ENCODE measurements at places on chromosomes 6 and 20.

DNA sequence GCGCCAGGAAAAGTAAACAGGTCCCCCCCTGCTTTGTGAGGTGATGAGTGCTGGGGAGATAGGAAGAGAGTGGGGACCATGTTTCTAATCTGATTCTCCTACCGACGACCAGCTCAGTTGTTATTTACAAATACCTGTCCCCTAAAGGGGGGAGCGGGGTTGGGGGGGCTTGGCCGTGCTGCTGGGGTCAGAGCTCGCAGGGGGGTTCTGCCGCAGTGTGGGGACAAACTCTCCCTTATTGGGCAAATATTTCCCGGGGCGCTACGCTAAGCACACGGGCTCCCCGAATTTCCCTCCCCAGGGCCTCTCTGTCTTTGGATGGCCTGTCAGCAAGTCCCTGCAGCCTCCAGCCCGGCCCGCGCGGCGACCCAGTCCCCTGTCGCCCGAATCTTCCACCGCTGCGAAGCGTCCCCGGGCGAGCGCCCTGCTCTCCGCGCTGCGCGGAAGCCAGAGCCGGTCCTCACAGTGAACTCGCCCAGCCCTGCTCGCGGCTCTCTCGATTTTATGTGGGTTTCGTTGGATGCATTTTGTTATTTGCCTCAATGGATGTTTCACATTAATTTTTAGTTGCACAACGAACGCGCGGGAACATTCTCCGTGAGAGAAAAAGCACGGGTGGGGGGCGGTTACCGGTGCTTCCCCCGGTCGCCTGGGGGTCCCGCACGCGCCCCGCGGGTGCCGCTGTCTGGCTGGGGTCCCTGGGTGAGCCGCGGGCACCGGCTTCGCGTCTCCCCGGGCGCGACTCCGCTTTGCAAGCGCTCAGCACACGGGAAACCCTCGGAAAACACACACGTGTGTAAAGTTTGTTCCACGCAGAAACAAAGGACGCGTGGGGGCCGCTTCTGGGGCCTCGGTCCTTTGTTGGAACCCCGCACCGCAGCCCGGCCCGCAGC lies 1.5 kb upstream of the STX16 start:
- DNase-seq = no peak

DNA sequence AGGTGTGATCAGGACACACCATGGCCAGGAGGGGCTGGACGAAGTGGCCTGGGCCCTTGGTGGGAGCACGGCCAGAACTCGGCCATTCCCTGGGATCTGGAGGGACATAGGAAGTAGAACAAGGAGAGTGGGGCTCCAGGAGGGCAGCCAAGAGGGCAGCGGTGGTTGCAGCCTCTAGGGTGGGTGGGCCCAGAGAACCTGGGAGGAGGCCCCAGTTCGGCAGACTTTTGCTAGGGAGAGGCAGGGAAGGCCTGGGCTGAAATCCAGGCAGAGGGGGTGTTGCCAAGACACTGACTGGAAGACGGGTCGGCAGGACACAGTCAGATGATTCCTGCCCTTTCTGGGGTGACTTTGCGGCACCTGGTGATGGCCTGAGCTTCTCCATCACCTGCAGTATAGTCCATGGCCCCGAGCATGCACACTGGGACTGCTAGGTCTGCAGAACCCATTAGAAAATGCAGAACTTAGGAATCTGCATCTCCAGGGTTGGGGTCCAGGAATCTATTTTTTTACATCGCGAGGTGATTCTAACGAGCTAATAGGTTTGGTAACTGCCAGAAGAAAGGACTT lies 224.8 kb downstream of the SYNDIG1 start:
- no peak for DNase-seq

DNA sequence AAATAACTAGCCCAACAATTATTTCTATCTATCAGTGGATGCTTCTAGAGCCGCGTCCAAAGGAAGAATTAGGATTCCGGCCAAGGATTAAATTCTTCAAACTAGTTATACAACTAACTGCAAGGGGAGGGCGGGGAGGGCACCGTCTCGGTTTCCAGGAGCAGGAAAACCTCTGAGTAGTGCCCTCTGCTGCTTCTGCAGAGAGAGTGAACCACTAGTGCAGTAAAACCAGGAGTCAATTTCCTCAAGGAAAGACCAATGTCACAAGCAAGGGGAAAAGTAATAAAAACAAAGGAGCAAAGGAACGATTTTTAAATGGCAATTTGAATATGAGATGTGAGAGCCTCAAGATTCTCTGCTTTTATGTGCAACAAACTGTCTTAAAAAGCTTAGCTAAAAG lies 16.5 kb upstream of the UBE2J1 start:
- DNase-seq = no peak

- DNase-seq = no peak
Observed at GRCh38 chr6:70423189-70424134, 10.2 kb downstream of the FAM135A start.

DNA sequence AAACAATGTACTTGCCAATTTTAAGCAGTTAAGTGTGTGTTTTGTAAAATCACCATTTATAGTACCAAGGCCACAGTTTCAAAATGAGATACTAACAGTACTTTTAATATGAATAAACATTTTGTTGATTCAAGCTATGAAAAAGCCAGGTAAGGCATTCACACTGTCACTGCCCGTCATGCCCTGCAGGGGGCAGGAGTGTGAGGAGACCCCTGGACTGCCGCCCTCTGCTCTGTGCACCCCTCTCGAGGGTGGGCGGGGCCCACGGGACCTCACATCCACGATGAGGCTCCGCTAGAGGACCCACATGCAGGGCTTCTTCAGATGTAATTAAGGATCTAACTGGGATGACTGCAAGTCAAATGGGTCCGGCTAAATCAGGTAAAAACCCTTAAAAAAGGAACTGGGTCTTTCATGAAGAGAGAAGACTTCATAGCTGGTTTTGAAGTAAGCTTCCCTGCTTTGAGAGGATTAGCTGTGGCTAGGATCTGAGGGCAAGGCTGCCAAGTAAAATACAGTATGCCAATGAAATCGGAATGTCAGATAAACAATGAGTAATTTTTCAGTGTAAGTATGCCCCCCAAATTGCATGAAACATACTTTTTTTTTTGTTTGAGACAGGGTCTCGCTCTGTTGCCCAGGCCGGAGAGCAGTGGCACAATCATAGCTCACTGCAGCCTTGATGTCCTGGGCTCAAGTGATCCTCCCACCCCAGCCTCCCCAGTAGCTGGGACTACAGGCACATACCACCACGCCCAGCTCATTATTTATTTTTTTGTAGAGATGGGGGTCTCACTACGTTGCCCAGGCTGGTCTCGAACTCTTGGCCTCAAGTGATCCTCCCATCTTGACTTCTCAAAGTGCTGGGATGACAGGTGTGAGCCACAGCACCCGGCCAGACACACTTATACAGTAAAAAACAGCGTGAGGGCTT lies 18.7 kb downstream of the DIDO1 start:
- no peak for DNase-seq

GRCh38 chr6:134296762-134297161 lies 21.1 kb downstream of the SGK1 start:
- DNase-seq = no peak

DNA sequence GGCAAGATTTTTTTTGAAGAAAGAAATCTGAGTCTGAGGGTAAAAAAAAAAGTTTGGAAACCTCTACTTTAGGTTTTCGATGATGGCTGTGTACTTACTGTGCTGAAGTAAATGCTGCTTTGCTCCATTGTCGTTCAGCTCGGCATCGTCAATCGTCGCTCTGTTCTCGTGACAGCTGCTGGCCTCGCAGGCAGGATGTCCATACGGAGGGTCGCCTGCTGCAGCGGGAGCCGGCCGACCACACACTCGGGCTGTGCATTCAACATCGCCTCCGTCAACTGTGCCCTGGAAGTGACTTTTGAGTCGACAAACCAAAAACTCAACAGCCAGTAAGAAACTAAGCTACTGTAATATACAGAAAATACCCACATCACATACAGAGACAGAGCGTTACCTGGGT lies 53.1 kb upstream of the SMOC2 start:
- no peak for DNase-seq

- no peak for DNase-seq
Observed at GRCh38 chr20:32524829-32525501, 60.2 kb downstream of the NOL4L start.

DNA sequence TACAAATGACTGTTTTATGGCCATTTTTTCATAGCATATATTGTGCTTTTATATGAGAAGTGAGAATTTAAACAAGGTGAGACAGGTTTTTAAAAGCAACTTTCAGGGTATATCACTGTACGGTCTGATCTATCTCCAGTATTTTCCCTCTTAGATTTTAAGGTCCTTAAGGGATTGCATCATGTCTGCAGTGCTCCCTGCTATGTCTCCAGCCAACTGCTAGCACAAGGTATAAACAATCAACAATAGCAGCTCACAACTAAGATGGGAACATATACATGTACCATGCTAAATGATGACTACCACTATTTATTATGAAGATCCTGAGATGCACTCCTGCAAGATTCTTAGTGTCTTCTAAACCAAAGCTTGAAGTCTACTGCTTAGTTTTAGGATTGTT lies 7.2 kb downstream of the FUCA2 start:
- DNase-seq = no peak

DNA sequence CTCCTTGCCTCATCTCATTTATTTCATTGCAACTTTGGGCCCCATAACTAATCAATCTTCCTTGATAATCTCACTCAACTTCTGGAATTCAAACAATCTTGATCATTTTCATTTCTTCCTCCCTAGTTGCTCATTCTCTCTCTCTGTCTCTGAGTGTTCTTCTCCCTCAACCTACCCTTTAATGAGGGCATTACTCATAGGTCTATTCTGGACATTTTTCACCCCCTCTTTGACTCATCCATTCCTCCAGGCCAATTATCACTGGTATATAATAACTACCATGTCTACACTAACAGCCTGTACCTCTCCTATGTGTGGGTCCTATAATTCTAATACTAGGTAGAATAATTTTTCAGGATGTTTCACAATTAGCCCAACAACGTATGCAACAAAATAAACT lies 78.8 kb downstream of the COL21A1 start:
- no peak for DNase-seq

DNA sequence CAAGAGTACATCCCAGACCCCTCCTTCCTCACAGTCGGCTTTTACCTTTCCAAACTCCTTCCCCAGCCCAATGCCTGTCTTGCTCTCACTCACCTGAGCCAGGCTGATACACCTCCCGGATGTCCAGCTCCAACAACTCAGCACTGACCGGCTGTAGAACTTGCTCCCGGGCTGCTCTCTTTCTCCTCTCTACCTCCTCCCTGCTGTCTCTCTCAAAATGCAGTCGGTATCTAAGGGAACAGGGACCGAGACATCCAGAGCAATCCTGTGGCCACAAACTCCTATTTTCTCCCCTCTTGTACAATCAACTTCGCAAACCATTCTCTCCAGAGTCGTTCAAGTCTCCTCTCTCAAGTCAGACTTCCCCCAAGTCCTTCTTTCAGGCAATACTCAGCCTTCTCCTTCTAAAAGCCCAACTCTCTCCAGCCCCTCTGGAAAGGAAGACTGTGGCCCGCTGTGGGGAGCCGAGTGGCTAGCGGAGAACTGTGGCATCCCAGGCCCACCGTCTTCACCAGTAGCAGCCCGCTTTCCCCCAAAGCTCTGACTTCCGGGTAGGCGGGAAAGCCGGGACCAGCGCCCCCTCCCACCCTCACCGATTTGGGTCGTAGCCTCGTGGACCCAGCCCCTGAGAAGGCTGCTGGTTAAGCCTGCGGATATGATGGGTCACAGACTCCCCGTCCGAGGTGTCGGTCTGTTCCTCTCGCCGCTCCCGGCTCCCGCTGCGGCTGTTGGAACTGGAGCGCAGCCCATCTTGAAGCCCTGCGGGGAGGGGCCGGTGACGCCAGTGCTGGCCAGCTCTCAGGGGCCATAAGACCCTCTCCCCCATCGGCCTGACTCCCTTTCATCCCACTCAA lies 1.1 kb downstream of the GNL1 start:
- DNase-seq = no peak

- DNase-seq = no peak
Observed at GRCh38 chr20:3307078-3307477, 68.1 kb upstream of the SLC4A11 start.

DNA sequence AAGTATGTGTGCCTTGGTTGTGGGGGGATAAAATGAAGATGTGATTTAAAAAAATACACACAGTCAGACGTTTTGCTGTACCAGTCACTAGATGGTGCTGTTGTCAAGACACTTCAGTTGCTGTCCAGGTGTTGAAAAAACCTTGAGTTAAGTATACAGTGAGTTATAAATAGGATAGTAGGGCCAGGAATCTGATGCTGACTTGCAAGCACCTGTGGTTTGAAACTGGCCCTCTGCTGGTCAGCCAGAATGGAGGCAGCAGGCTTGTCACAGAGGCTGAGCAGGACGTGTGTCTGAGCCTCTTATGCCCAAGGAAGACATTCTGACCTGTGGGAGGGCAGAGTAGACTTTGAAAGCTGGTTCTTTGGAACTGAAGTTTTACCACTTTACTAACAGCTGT lies 27.8 kb downstream of the RNF8 start:
- no peak for DNase-seq

GRCh38 chr20:12372557-12372956 lies 454.9 kb downstream of the BTBD3 start:
- DNase-seq = no peak

DNA sequence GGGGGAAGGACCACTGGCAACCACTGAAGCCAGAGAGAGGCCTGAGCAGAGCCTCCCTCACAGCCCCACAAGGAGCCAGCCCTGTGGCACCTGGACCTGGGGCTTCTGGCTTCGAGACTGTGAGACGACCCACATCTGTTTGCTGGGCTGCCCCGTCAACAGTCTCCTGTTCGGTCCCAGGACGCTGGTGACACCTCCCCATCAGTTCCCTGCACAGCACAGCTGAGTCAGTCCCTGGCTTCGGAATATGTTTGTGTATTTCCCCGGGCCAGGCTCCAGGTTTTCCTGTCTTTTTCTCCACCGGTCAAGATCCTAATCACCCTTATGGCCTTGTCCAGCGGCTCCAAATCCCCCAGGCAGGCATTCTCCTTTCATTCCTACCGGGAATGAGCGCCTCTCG lies 46.4 kb upstream of the SMOC2 start:
- no peak for DNase-seq

GRCh38 chr6:83183082-83183828 lies 9.8 kb downstream of the PGM3 start:
- DNase-seq = no peak

- DNase-seq = no peak
Observed at GRCh38 chr6:13813621-13814175, 659 bp downstream of the MCUR1 start.

DNA sequence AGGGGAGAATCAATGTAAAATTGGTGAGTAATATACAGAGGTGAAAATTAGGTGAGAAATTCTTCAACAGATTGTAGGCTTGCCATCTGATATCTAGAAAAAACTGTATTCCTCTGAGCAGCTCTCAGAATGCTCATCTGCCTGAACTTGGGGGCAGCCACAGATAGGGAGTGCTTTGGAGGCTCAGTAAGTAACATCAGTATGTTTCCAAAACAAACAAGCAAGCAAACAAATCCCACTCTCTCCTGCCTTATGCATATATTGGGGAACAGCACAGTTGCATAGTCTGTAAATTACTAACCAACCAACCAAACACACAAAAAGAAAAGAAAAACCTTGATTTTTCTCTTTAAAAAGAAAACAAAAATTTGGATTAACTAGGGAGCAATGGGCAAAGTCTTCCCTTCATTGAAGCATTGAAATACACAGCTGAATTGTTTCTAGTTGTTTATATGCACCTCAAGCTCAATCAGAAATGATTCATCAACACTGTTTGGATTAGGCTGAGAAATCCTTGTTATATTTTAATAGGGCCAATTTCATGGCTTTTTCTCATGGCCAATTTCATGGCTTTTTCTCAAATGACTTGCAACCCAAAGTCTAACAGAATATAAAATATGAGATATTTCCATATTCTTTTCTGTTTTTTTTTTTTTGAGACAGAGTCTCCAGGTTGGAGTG lies 50.1 kb upstream of the DEK start:
- no peak for DNase-seq
